SW480 (cell line): ENCODE measurements at places on chromosomes 12 and 14.
A peak's percentile ranks its signal among the peaks of the same experiment; 100 is the strongest.

DNA sequence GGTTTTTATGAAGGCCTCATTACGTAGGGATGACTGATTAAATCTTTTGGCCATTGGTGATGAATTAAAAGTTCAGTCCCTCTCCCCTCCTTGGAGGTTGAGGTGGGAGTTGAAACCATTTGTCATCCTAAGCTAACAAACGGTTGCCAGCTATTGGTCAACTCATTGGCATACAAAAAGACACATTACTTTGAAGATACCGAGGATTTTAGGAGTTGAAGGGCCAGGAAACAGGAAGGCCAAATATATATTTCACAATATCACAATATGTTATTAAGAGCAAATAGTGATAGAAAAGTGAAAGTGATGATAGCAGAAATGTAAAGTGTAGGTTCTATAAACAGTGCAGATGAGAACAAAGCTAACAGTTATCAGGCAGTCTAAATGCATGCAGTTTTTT, 24.4 kb downstream of the RCOR1 start:
- DNase-seq, result no peak

GRCh38 chr12:21545557-21545956, 19.5 kb downstream of the SPX start:
- no peak for DNase-seq

GRCh38 chr14:96434040-96434439, 42.1 kb downstream of the AK7 start:
- no peak for DNase-seq

- DNase-seq, result no peak
These were observed 84.4 kb downstream of the SLC25A47 start for GRCh38 chr14:100407376-100408102.

DNA sequence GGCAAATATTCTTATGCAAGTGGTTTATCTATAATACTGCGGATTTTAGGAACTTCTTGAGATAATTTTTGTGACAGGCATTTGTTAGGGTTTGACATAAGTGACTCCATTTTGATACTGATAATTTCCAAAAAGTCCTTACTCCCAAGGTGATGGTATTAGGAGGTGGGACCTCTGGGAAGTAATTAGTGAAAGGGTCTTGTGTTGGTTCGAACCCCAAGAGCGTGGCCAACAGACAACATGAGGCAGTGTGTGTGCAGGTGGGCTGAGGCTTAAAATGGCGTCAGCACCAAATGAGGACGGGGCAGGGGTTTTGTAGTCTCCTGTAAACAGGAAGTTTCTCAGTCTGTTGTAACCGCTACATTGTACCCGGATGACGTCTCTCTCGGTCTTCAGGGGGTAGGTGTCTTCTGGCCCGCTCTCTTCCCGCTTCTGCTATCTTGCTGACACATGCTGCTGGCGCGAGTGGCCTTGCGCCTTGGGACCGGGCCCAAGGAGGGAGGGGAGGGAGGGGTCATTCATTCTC, 1.7 kb upstream of the C12orf43 start:
- DNase-seq, result no peak

- DNase-seq, result no peak
These were observed 78.6 kb upstream of the IFNG-AS1 start for GRCh38 chr12:67910360-67911274.

- DNase-seq, result no peak
These were observed 85.4 kb upstream of the DYNC1H1 start for GRCh38 chr14:101878822-101879528.

DNA sequence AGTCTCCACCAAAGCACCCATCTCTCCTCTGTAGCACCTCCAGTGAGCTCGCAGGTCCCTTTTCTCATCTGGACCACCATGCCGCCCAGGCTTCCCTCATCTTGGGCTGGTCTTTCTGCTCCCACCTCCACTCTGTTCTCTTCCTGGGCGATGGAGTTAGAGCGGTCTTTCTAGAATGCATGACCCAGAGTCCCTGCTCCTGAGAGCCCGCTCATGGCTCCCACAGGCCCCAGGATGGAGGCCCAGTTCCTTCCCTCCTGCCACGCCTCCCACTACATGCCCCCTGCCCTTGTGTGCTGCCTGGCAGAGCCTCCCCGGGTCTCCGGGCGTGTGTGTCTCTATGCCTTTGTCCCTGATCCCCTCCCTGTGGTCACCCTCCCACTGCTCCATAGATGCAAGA, 100.7 kb upstream of the RTL1 start:
- DNase-seq, result no peak

- peak; percentile 87 for DNase-seq
These were observed 3.7 kb downstream of the TMEM253 start for GRCh38 chr14:21104448-21105060.

DNA sequence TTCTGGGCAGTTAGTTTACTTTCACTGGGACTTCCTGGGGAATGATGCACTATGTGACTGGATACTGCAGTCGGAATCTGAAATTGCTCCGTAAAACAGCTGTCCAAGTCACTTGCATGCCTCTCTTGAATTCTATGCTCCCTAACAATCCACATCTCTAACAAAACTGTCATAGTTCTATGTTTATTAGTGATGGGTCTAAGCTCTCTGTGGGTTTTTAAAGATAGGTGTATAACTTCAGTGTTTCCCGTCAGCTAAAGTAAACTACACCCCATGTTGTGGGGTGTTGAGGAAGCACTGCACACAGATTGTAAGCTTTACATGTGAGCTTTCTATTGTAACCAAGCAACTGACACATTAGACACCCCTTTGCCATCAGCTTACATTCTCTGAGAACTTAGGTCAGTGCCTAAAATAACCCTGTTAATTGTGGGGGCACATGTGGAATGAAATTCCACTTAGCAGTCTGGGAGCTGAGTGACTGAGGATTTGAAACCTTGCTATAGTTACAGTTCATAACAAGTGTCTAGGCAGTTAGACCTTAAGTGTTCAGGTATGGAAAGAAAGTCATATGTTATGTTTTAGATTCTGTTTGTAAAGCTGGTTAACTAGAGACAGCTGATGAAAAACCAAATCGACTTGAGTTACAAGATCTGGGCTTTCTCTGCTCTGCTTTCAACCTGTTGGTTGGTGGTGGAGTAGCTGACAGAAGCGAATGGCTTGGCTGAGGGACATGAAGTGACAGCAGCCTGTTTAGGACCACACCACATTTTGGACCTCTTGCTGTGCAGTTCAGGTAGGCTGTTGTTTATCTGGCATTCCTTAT, 165.7 kb downstream of the AKAP6 start:
- DNase-seq, result no peak

GRCh38 chr12:72281126-72281525, 9.0 kb downstream of the TRHDE start:
- DNase-seq, result no peak

DNA sequence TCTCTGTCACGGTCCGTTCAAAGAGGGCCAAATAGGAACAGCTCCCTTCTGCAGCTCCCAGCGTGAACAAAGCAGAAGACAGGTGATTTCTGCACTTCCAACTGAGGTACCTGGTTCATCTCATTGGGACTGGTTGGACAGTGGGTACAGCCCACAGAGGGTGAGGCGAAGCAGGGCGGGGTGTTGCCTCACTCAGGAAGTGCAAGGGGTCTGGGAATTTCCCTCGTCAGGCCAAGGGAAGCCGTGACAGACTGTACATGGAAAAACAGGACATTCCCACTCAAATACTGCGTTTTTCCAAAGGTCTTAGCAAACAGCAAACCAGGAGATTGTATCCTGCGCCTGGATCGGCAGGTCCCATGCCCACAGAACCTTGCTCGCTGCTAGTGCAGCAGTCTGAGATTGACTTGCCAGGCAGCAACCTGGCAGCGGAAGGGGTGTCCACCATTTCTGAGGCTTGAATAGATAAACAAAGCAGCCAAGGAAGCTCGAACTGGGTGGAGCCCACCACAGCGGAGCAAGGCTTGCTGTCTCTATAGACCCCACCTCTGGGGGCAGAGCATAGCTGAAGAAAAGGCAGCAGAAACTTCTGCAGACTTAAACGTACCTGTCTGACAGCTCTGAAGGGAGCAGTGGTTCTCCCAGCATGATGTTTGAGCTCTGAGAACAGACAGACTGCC, 22.7 kb downstream of the SLC38A1 start:
- no peak for DNase-seq

- peak; percentile 14 for DNase-seq
These were observed 203.7 kb downstream of the PTPRO start for GRCh38 chr12:15526033-15526432.

- DNase-seq, result no peak
These were observed 3.6 kb upstream of the GPR132 start for GRCh38 chr14:105068818-105069217.

- DNase-seq, result no peak
These were observed at the start of gene FAM181A for GRCh38 chr14:93926873-93927799. Gene FAM181A, plus strand, starts transcription at chr14:93927344. Its CDS starts 942 bp downstream, at chr14:93928286.

- peak; percentile 30 for DNase-seq
These were observed 1024.9 kb downstream of the TMEM121 start for GRCh38 chr14:106551265-106551664.
